ENCODE measurements at places on chromosomes 6 and 20.
A peak's percentile ranks its signal among the peaks of the same experiment; 100 is the strongest.

DNA sequence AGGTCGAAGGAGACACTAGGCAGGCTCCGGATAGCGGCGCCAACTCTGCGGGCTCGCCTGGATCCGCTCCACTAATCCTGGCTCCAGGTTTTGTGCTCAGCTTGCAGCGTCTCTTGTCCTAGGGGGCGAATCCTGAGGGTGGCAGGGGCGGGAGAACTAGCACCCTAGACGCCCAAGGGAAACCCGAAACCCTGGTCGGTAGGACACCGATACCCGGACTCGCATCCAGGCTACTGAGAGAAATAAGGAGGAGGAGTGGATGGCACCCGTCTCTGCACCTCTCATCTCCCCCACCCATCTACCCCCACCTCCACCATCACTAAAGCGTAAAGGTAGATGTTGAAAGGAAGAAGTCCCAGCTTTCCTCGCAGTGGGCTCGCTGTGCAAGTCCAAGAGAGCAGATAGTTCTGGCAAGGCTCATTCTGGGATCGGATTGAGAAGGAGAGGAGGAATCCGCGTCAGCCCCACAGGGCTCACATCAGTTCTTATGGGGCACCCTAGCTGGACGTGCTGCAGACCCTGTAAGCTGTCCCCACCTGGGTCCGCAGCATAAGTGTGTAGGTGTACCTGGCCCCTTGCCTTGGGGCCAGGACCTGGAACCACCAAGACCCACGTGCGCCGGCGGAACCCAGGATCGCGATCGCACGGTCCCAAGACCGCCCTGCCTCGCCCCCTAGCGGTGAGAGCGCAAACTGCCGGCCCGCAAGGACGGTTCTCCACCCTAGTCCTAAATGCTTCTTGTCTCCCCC, 6.9 kb downstream of the SLC32A1 start:
- DNase-seq, result peak; percentile 83

GRCh38 chr6:89932245-89932802, 38.1 kb downstream of the GJA10 start:
- DNase-seq, result no peak

DNA sequence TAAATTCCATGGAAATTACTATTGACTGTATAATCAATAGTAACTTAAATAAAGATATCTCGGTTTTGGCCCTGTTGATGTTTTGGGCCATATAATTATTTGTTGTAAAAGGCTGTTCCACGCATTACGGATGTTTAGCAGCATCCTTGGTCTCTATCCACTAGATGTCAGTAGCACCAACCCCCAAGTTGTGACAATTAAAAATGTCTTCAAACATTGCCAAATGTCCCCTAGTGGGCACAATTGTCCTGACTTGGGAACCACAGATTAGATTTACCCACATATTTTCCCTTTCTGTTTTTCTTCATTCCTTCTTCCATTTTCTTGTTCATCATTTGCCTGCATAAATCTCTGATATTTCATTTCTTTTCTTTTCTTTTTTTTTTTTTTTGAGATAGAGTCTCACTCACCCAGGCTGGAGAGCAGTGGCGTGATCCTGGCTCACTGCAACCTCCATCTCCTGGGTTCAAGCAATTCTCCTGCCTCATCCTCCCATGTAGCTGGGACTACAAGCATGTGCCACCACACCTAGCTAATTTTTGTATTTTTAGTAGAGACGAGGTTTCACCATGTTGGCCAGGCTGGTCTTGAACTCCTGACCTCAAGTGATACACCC, 13.6 kb upstream of the WFDC8 start:
- DNase-seq, result peak; percentile 52

DNA sequence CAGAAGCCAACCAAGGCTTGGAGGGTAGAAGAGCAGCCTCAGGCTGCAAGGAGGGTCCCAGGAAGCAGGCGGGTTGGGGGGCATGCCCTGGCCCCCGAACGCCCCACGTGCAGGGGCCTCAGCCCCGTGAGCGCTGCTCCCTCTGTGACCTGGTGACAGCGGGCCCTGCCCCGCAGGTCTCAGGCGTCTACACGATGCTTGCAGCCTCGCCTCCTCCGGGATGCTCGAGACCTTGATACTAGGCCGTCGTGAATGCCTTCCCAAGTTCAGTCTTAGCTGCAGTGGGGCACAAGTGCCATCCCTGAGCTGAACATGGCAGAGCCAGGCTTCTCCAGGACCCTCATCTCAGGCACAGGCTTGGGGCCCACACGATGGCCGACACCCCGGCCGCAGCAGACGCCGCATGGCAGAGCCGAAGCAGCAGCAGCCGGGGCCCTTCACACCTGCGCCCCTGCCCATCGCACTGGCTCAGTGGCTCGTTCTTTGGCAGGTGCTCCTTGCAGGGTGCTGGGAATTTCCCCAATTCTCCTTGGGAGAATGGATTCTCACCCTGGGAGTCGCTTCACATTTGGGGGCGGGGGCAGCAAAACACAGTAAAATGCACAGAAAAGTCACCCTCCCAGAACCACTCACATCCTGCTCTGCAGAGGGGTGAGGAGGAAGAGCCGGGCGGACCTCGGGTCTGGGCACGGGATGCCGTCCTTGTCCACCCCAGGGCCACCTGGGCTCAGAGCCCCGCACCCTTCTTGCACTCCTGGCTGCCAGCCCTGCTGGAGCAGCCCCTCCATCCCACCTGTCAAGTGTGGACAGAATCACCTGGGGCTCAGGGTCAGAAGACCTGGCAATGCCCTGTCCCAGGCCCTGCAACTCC, 161.8 kb downstream of the DLL1 start:
- no peak for DNase-seq

DNA sequence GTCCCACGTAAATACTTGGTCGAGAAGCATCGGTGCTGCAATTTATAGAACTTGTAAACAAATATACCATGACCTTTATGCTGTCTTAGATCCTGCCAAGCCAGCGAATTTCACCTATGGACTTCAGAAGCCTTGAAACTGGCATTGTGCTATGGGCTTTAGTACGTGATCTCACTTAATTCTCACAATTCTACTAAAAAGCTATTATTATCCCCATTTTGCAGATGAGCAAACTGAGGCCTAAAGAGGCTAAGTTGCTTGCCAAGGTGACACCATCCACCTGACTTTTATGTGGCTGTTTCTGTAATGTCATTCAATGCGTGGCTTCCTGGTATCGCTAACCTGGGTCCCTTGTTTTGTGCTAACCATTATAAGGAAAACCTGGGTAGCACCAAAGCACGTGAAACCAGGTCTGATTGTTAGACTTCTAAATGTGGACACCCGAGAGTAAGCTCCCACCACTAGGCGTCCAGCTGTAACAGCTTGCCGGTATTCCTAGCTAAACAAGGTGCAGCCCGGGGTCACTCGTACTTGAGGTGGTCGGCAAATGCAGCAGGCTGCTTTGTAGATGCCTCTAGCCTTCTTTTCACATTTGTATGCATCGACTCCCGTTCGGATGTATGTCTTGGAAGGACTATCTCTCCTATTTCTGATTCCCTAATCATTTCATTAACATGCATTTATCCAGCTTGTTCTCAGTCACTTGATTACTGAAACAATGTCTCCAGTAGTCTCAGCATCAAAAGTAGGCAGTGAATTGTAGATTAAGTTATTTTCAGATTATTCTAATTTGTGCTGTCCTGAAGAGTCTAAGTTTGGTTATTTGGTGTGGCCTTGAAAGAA, 1.1 kb downstream of the SYNJ2 start:
- no peak for DNase-seq
